B cell (primary cell): ENCODE measurements at places on chromosomes 12 and 14. TPM values are rescaled to one million over a fixed set of nuclear protein-coding genes. Genes with fewer than 3 reads are reported as not detected.

- no peaks in the 10 kb centered on the region for H3K4me1 ChIP-seq
- H3K27me3 ChIP-seq = no peaks in the 10 kb centered on the region
- H3K27ac ChIP-seq = no peak overlapping the region
- H3K4me3 ChIP-seq = no peak overlapping the region
- DNase-seq = no peak
Measured at GRCh38 chr12:17793854-17794253, 296.1 kb downstream of the RERGL start.

DNA sequence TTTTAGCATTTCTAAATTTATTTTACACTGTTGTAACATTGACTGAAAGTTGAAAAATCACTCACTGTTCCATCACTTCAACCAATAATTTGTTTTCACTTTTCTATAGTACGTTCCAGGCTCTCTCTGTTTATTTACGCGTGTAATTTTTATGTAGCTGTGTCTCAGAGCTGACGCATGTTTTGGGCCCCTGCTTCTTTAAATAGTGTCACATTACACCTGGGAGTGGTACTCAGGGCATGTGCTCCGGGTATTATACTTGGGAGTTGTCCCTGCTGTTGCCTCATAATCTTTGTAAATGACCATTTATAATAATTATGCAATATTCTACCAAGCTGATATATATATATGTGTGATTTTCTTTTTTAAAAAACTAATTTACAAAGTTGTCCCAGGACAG is 132.8 kb upstream of the CPM start:
- H3K4me1 ChIP-seq = no peaks in the 10 kb centered on the region
- no peak for DNase-seq
- H3K27me3 ChIP-seq = no peaks in the 10 kb centered on the region
- H3K27ac ChIP-seq = no peak overlapping the region
- no peak overlapping the region for H3K4me3 ChIP-seq

SLC39A2 gene
- total RNA-seq = 0.25 and 0.51 TPM in 2 replicates

DNA sequence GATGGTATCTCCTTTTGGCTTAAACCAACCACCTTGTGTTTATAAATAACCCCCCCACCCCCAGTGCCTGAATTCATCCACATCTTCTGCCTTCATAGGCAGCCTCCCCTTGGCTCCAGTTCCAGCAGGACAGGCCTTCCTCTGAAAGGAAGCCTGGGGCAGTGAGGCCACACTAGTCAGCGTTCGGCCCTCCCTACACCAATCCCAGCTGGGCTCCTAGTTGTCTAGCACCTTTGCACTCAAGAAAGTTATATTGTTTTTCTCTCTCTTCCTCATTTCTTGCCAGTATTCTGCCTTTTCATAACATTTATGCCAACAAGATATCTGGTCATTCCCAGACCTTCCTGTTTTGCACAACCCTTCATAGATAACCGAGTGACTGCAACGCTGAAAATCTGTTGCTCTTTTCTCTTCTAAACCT is 73.1 kb upstream of the ACTN1 start:
- no peaks in the 10 kb centered on the region for H3K27me3 ChIP-seq
- no peak overlapping the region for H3K4me3 ChIP-seq
- DNase-seq = no peak
- peaks cover 3% of the 10 kb centered on the region for H3K4me1 ChIP-seq

- no peaks in the 10 kb centered on the region for H3K36me3 ChIP-seq
- H3K4me1 ChIP-seq = no peaks in the 10 kb centered on the region
- H3K4me3 ChIP-seq = no peak overlapping the region
- no peaks in the 10 kb centered on the region for H3K27me3 ChIP-seq
- DNase-seq = no peak
Measured at GRCh38 chr14:74211945-74212580, 27.2 kb upstream of the VSX2 start.

GRCh38 chr12:50528800-50529199 is 24.0 kb downstream of the DIP2B start:
- no peaks in the 10 kb centered on the region for H3K36me3 ChIP-seq
- H3K27me3 ChIP-seq = no peaks in the 10 kb centered on the region
- H3K4me3 ChIP-seq = no peak overlapping the region
- peaks cover 67% of the 10 kb centered on the region for H3K4me1 ChIP-seq

- H3K27me3 ChIP-seq = no peaks in the 10 kb centered on the region
- H3K4me1 ChIP-seq = peaks cover 74% of the 10 kb centered on the region
- peaks cover 28% of the 10 kb centered on the region for H3K36me3 ChIP-seq
- DNase-seq = peak; percentile 50
- H3K4me3 ChIP-seq = peak overlapping the region; percentile 85
- peak overlapping the region; percentile 92 for H3K27ac ChIP-seq
Measured at GRCh38 chr12:121535150-121536053, 45.4 kb downstream of the KDM2B start.

RERG gene
- total RNA-seq = not detected in 2 replicates

GRCh38 chr12:56877195-56878009 is 56.8 kb downstream of the SDR9C7 start:
- H3K4me1 ChIP-seq = no peaks in the 10 kb centered on the region
- no peak for DNase-seq
- peaks cover 11% of the 10 kb centered on the region for H3K27me3 ChIP-seq
- H3K27ac ChIP-seq = no peak overlapping the region

TEX52 gene
- not detected in 2 replicates for total RNA-seq

- no peak overlapping the region for H3K27ac ChIP-seq
- no peak for DNase-seq
- no peak overlapping the region for H3K4me3 ChIP-seq
- H3K27me3 ChIP-seq = no peaks in the 10 kb centered on the region
- H3K36me3 ChIP-seq = no peaks in the 10 kb centered on the region
- no peaks in the 10 kb centered on the region for H3K4me1 ChIP-seq
Measured at GRCh38 chr12:52675301-52675701, 4.9 kb downstream of the KRT1 start.

DNA sequence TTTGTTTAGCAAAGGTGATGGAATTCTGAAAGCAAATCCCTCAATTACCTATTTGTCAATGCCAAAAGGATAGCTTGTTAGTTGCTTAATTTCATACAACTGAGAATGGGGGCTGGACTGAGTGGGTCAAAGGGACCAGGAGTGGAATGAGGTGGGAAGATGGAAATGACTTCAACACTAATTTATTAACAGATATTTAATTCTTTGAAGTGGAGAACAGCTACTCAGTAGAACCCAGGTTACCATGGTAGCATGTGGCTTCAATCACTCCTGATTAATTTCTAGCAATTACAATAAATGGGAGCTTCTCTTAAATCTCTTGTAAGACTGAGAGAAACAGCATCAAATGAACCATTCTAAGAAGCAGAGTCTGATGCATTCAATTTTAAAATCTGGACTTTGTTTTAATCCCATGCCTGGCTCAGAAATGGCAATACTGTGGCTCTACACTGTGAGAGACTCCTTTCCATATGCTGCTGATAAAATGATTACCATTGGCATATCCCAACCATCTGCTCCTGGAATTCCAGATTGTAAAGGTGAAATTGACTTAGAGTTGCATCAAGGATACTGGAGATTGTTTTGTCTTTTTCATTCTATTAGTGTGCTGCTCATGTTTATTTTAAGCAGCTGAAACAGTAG is 607.8 kb downstream of the SNAPC1 start:
- no peak for DNase-seq
- no peaks in the 10 kb centered on the region for H3K27me3 ChIP-seq
- H3K4me3 ChIP-seq = no peak overlapping the region

HOXC10 gene
- total RNA-seq = not detected in 2 replicates

GRCh38 chr14:104924421-104925213 is at the start of gene PLD4:
PLD4 (plus strand) TSS chr14:104924879; CDS start chr14:104927141, 2,262 bp downstream.
- H3K4me1 ChIP-seq = peaks cover 52% of the 10 kb centered on the region
- H3K27me3 ChIP-seq = no peaks in the 10 kb centered on the region
- peak within 1 kb of the TSS; percentile 56 for H3K4me3 ChIP-seq
- no peaks in the 10 kb centered on the region for H3K36me3 ChIP-seq

TMEM229B gene
- 4.2 and 6.9 TPM in 2 replicates for total RNA-seq

DNAI7 gene
- total RNA-seq = 0.39 and 0.62 TPM in 2 replicates

DNA sequence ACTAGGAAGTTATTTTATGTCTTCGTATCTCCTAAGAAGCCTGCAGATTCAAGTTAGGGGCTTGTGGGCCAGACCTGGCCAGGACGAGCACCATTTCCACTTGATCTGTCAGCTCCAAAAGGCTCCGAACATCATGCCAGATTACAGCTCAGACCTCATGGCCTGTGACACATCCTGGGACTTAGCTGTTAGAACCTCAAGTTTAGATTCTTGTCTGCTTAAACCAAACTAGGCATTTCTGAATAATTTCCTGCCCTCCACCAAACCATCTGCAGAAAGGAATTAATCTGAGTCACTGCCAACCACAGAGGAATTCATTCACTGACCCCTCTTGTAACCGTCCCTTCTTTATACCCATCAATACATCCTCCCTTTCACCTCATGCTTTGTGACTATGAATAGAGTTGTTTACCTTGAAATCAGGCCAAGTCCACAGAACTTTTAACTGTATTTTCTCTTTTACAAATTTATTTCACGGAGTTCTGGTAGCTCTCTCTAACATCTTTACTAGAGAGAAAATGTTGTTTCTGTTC is 120.3 kb downstream of the FBXL14 start:
- no peak overlapping the region for H3K27ac ChIP-seq
- no peaks in the 10 kb centered on the region for H3K27me3 ChIP-seq
- no peak for DNase-seq

DNA sequence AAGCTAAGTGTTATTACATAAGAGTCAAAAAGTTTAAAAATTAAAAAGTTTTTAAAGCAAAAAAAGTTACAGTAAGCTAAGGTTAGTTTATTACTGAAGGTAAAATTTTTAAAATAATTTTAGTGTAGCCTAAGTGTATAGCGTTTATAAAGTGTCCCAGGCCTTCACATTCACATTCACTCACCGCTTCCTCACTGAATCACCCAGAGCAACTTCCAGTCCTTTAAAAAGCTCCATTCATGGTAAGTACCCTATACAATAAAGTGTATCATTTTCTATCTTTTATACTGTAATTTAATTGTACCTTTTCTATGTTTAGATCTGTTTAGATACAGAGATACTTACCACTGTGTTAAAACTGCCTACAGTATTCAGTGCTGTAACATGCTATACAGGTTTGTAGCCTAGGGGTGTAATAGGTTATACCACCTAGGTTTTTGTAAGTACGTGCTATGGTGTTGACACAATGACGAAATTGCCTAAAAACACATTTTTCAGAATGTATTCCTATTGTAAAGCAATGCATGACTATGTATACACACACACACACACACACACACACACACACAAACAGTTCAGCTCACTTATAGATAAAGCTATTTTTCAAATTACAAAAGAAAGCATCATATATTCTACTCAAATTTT is 3.7 kb downstream of the CLEC14A start:
- DNase-seq = no peak
- H3K4me3 ChIP-seq = no peak overlapping the region
- H3K36me3 ChIP-seq = no peaks in the 10 kb centered on the region
- peaks cover 18% of the 10 kb centered on the region for H3K27me3 ChIP-seq
- H3K4me1 ChIP-seq = peaks cover 3% of the 10 kb centered on the region
- no peak overlapping the region for H3K27ac ChIP-seq

PZP gene
- not detected in 2 replicates for total RNA-seq

SLCO1C1 gene
- total RNA-seq = not detected in 2 replicates

GRCh38 chr12:102601621-102602020 is 121.3 kb upstream of the IGF1 start:
- no peak for DNase-seq
- H3K4me1 ChIP-seq = no peaks in the 10 kb centered on the region
- no peaks in the 10 kb centered on the region for H3K36me3 ChIP-seq
- H3K4me3 ChIP-seq = no peak overlapping the region

DNA sequence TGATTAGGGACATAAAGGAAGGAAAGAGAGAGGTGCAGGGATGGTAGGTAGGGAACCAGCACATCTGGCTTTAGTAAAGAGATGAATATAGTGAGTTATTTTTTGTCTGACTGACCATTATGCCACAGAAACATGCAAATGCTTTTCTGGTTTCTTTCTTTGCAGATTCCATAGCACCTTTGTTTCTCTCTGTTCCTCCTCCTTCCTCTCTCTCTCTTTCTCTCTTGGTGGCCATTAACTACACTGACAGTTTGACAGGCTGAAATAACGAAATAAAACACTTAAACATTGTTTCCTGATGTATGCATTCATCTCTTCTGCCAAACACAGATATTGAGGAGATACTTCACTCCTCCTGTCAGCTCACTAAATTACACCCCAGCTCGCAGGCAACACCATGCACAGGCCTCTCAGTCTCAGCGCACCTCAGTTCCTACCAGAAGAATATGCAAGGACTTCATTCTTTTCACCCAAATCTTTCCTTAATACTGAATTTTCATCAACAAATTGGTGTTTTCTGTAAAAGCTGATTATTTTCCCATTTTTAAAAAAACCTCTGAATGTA is 406.9 kb upstream of the SOX5 start:
- no peaks in the 10 kb centered on the region for H3K27me3 ChIP-seq
- no peak for DNase-seq
- no peaks in the 10 kb centered on the region for H3K36me3 ChIP-seq
- H3K4me1 ChIP-seq = peaks cover 8% of the 10 kb centered on the region
- H3K4me3 ChIP-seq = no peak overlapping the region

SERPINA12 gene
- not detected in 2 replicates for total RNA-seq

NUMB gene
- total RNA-seq = 102 and 108 TPM in 2 replicates

- peak within 1 kb of the TSS; percentile 42 for H3K4me3 ChIP-seq
- peak; percentile 28 for DNase-seq
- no peaks in the 10 kb centered on the region for H3K36me3 ChIP-seq
Measured at GRCh38 chr12:116881325-116881876, at the start of gene HRK. HRK (minus strand) TSS chr12:116881441; CDS start chr12:116881307, 134 bp downstream.

DNA sequence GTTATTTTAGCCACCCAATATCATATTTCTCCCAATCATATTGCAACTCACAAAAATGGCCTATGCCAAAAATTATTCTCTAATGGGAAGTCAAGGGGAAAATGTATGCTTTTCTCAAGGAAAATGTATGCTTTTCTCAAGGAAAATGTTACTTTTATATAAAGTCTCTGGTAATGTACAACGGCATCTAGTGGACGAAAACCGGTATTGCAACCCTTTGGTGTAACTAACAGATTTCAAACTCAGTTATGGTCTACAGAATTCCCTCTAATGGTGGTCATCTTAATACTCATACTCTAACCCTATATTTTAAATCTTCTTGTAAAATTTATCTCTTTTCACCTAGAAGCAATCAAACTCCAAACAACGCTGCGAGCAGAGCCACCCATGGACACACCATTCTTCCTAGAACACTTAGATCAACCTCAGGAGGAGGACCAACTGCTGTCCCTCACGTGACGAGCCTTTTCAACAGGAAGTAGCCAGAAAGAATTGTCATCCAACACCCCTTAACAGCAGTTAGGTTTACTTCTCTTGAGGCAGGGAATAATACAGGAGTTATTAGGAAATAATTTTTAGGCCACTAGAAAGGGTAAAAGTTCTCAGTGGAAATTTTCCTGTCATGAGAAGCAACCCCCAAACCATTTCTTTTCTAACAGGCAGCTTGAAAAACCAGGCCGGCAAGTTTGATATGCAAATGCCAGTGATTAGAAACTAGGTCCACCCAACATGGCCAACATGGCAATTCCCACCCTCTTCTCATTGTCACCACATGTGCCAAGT is 20.1 kb downstream of the APOBEC1 start:
- no peak overlapping the region for H3K27ac ChIP-seq
- no peaks in the 10 kb centered on the region for H3K27me3 ChIP-seq
- peak; percentile 51 for DNase-seq
- H3K36me3 ChIP-seq = no peaks in the 10 kb centered on the region
- peaks cover 9% of the 10 kb centered on the region for H3K4me1 ChIP-seq

TSPAN31 gene
- total RNA-seq = 29.6 and 33.5 TPM in 2 replicates
